Peyer's patch (tissue), 4 donors: ENCODE measurements at places on chromosomes 3 and 15. TPM values are rescaled to one million over a fixed set of nuclear protein-coding genes. Genes with fewer than 3 reads are reported as not detected.
A peak's percentile ranks its signal among the peaks of the same experiment; 100 is the strongest.

DNA sequence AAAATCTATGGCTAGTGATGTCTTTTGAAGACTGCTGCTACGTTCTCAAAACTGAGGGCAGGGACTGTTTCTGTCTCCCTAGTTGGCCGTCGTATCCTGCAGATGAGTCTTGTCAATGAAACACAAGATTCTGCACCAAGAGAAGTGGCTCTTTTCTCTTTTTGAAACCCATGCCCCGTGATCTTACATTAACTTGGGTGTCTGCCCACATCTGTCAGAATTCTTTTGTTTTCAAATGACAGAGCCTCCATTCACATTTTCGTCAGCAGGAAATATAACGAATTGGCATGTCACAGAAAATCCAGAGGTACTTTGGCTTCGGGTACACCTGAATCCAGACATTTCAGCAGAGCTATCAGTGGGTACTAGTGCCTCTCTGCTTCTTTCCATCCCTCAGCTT is 331.3 kb upstream of the PROK2 start:
- DNase-seq: no peak

DNA sequence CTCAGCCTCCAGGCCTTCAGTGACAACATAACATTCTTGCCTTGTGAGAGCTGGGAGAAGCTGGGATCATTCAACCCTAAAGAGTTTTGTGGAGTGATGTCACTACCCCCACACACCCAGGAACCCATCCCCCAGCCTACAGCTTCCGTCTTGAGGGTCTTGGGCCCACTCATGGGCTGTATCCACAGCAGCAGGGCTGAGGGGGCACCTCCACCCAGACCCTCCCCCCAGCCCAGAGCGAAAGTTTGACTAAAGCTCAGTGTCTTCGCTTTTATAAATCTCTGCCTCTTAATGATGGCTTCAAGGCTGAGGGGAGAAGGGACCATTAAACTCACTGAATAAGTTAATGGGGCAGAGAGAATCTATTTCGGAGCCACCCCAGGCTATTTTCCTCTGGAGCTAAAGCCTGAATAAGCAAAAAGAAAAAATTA is 23.8 kb downstream of the NTRK3 start:
- DNase-seq: no peak

Gene NEK10
- total RNA-seq: 5.0 TPM

DNA sequence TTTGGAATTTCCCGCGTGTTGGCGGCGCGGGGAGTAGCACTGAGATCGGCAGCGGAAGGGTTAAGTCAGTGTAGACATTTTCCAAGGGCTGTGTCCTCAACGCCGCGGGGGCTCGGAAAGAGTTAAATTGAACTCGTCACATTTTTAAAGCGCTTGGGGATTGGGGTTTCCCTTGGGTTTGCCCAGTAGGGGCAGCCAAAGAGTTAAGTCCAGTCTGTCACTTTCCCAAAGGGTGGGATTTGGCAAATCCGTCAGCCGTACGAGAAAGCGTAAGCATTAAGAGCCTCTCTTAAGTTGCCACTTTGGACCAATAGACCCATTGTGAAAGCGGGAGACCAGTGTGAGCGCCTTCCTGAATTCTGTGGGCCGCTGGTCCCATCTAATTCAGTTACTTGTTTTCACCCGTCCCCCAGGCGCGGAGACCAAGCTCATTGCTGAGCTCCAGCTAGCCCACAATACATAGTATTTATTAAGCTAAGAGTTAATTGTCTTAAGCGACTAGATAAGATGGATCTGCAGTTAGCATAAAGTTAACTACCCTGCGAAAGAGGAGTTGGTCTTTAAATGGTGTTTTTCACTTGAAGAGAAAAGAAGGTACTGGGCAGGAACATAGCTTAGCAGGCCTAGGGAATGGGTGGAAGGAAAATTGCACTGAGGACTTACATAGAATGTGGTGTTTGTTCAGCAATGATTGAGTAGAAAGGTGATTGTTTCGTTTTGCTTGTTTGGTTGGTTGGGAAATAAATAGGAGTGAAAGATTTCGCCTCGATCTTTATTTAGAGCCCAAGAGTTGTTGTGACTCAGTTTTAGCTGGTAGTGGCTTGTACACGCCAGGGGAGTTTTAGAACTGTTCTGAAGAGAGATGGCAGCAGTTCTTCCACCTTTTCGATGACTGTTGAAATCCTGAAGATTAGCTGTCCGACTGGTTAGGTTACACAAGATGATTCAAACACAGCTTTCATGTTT is 932 bp downstream of the ARL8B start:
- peak; percentile 55 for DNase-seq

DNA sequence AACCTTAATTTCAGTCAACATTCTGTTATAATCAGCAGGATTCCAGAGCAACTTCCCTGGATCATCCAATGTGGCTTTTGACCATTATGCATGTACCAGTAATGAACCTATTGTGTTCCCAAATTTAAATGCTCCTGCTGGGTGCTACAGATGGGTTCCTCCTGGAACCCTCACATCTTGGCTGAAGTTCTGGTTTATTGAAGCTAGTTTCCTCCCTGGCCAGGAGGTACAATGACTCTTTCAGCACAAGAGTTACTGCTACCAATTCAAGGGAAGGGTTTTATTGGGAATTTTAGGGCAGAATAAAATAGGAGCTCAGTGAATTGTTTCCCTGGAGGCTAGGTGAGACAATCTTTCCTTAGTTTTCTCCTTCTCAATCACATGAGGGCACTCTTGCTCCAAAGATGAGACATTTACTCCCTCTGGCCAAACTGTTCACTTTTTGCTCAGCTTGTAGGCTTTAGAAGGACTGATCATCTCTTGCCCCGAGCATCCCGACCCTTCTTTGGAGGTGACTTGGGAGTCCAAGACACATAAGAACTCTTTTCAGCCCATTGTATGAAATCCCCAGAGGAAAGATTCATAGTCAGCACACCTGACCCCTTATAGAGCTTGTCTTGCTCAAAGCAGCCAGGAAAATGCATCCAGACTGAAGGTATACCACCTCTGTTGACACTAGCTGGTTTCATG is 8.8 kb upstream of the NPHP3 start:
- DNase-seq: no peak

DNA sequence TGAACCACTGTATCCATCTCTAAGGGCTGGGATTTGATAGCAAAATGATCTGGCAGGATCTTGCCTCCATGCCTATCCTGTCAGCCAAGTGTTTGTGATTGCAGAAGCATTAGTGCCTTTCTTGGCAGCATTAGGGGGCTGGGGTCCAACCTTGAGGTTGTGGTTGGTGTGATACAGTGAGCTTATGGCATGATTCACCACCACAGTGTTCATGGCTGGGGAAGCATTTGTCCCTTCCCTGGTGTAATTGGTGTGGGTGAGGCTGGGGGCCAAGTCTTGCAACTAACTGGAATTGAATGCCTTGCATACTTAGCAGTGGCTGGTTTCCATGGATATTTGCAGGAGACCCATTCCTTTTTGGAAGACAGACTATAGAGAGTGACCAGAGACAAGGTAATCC is 271.0 kb upstream of the TBL1XR1 start:
- DNase-seq: no peak

Gene PDIA5
- total RNA-seq: 23.3 TPM

GRCh38 chr3:134929976-134930375 is 134.9 kb downstream of the EPHB1 start:
- DNase-seq: no peak

Gene ZNF501
- 6.0 TPM for total RNA-seq

DNA sequence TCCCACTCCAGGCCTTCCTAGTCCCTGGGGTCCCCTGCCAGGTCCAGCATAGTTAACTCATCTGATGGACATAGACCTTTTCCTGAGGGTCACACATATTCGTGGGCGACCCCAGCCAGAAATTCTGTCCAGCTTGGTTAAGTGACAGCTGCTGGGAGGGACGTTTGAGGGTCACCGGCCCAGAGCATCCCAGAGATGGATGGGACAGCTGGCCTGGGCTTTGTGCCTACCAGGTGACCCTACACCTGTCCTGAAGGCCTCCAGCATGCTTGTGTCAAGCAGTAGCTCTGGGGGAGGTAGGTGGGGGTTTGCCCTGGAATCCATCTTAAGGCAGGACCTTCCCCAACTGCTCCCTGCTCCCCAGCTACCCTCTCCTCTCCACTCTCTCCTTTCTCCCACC is 9.1 kb upstream of the DAG1 start:
- DNase-seq: no peak

- DNase-seq: no peak
Observed at GRCh38 chr3:9861201-9861600, 17.4 kb upstream of the RPUSD3 start.

- peak; percentile 53 for DNase-seq
Observed at GRCh38 chr3:111998636-111999483, at the start of gene TAGLN3. Gene TAGLN3 (plus strand): TSS chr3:111998922. CDS start chr3:111999423, 501 bp downstream.

DNA sequence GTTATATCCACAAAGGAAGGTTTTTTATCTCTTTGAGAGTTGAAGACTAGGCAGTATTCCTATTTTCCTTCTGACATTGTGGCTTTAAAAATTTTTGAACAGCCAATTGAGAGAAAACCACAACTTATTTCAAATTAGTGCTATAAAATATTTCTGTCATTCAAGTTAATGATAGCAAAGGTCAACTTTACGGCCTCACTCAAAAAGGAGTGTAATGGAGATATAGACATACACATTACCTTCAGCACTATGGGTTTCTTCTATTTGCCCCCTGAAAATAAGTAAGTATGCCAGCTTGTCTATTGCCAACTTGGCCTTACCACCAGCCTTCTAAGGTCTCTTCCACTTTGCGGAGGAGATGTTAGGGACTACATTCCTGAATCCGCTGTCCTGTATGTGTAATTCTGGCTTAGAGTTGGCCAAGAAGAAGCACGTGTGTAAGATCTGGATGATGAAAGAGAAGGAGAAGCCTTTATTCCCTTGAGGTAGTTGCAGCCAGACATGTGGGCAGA is 44.1 kb upstream of the KBTBD8 start:
- no peak for DNase-seq

- DNase-seq: no peak
Observed at GRCh38 chr3:162354356-162354755, 857.7 kb downstream of the OTOL1 start.

DNA sequence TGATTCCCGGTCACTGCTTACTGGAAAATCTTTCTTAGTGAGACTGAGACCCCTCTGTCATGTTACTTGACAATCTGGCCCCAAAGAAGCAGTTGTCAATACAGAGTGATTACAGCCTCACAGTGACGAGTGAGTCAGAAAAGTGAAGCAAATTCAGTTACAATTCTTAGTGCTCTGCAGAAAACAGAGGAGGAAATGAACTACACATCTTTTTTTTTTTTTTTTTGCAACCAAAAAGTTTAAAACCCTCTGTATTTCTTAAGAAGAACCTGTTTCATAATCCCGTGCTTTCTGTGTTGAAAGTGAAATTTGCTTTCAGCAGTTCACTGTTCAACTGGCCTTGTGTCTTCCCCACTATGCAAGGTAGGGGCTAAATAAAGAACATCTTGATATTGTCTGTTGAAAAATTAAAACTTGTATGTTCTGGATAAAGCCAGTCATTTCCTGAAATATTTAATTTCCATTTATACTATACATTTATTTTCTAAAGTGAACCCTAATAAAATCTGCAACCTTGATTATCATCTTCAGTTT is 1.9 kb downstream of the AQP9 start:
- DNase-seq: no peak

GRCh38 chr15:42133886-42134502 is 22.4 kb downstream of the PLA2G4F start:
- peak; percentile 20 for DNase-seq

DNA sequence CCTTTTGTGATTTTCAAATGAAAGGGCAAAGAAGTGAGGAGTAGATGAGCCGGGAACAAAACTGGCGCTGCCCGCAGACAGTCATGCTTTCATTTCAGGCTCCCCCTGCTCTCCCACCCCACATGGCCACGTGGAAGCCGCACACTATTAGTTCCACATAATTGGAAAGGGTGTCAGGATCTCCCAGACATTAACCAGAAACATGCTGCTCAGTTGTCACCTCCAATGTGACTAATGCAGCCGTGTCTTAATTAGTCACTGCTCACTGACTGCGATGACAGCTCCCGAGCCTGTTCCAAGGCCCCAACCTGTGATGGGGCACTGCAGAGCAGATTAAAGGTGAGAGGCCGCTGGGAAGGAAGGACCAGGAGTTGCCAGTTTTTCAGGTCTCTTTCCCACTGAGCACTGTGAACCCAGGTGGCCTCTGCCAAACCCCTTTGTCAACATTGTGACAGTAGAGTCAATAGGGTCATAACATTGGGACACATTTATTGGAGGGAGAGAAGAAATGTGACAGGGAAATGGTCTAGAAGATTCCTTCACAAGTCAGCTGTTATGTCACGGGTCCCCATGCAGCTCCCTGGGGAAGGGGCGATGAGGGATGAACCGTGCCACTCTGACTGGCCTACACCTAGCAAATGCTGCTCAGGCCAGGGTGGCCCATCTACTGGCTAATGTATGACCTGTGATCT is 38.6 kb upstream of the SFMBT1 start:
- no peak for DNase-seq

Gene BCL2A1
- total RNA-seq: not detected

GRCh38 chr3:143617050-143617449 is 231.2 kb downstream of the SLC9A9 start:
- no peak for DNase-seq

Gene SATB1
- total RNA-seq: 101 TPM

GRCh38 chr3:124714223-124714853 is 15.9 kb upstream of the UMPS start:
- no peak for DNase-seq

Gene ASB14
- total RNA-seq: not detected

GRCh38 chr15:64310036-64310435 is 45.9 kb downstream of the CSNK1G1 start:
- DNase-seq: no peak

DNA sequence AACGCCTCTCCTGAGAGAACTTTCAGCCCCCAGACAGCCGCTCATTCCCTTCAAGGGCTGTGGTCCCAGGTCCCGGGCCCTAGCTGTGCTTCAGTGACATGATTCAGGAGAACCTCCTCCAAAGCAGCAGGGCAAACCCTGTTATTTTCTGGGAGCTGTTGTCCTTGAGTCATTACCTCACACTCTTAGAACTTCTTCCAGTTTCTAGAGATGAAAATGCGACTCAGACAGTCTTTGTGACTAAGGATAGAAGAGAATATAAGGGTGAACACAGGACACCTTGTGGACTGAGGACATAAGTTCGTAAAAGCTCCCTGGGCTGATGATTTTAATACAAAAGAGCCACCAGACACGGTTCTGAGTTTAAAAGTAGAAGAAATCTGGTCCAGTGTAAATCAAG is 203.8 kb downstream of the RORA start:
- DNase-seq: no peak

GRCh38 chr3:146375219-146375618 is 94.1 kb downstream of the PLSCR2 start:
- no peak for DNase-seq

DNA sequence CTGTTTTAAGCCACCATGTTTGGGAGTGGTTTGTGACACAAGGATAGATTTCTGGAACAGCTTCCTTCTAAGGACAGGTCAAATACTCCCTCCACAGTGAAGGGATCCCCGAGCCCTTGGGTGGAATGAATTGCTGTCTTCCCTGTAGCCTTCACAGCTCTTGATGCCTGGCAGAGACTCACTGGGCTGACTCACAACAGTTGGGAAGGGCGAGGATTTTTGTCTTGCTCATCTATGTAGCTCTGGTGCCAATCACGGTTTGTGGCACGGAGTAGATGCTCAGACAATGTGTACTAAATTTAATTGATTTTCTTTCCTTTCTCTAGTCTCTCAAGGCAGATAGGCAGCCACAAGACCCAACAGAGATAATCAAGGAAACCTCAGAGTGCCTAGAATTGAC is 27.0 kb downstream of the CRYGS start:
- DNase-seq: no peak
